ENCODE measurements at places on chromosomes 12 and 14.

DNA sequence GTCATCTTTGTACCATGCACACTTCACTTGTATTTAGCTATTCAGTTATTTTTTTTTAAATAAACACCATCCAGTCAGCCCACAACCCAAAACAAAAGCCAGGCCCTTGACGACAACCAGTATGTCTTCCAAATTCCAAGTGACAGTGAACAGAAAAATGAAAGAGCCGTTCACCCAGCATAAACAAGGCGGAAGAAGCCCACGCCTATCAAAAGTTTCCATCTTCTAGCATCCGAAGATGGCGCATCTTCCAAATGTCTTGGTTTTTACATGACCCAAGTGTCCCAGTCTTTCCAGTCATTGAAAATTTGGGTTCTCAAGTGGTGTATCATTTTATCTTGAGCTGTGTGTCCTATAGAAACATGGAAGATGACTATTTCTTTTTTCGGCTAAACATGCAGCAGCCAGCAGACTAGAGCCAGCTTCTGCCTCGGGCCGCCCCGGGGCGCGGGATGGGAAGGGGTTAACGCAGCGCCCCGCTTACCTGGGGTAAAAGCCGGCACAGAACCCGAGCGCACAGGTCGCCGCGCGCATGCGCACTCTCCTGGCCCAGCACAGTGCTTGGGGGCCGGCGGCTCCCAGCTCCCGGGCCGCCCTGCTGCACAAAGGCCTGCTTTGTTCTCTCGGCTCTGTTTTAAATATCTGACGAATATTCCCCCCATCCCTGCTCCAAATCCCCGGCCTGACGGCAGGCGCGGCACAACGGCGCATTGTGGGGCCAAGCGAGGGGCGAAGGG is 164.8 kb downstream of the ZFP36L1 start:
- no peak for DNase-seq

DNA sequence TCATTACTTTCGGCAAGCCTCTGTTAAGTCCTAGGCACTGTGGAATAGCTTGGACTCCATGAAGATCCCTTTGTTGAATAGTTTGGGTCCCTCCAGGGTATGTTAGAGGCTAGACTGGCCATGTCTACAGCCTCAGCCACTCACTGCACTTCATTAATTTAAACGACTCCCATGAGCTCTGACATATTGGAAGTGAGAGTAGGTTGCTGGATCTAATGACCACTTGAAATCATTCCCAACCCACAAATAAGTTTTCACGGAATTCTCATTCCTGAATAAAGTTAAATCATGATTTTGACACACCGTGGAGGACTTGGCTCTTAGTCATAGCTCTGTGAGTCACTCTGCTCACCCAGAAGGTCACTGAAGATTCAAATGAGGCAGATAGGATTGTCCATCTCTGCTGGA is 21.4 kb upstream of the APPL2 start:
- peak; percentile 76 for DNase-seq

- no peak for DNase-seq
These were observed 77.5 kb upstream of the CPSF6 start for GRCh38 chr12:69161829-69162228.

DNA sequence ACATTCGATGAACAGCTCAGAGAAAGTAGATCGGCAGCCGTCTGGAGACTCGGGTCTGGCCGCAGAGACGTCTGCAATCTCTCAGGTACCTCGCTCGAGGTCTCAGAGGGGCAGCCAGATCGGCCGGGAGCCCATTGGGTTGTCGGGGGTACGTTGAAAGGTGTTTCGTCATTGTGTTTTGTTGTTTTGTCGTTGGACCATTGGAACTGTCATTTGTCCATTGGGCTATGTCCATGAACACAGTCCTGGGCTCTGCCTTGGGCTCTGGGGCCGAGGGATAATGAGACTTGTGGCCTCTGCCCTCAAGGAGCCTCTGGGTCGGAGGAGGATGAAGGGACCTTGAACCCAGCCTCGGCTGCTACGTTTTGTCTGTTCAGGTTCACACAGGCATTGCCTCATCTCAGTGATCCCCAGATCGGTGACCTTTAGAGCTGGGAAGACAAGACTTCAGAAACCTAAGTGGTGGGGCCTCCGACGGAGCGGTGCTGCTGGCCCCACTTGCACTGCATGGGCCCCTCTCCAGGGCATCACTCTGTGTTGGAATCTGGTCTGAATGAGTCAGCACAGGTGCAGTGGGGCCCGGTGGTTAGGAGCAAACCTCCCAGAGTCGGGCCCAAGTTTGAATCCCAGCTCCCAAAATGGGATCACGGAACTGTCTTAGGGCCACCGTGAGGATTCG is 23.6 kb upstream of the MLXIP start:
- no peak for DNase-seq

GRCh38 chr14:28867571-28867970 is 101.0 kb downstream of the FOXG1 start:
- no peak for DNase-seq

DNA sequence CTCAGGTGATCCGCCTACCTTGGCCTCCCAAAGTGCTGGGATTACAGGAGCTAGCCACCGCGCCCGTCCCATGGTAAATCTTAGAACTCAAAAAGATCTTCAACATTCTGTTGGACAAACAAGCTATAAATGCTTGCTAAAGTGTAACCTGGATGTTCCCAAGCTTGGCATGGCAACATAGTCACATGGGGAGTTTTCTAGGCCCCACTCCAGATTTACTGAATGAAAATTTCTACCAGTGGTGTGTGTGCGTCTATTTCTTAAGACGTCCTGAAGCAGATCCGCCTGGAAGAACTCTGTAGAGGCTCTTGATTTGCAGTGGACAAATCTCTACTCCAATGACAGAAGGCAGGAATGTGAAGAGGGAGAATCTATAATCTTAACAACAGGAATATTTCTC is 59.9 kb downstream of the ZFYVE21 start:
- no peak for DNase-seq

DNA sequence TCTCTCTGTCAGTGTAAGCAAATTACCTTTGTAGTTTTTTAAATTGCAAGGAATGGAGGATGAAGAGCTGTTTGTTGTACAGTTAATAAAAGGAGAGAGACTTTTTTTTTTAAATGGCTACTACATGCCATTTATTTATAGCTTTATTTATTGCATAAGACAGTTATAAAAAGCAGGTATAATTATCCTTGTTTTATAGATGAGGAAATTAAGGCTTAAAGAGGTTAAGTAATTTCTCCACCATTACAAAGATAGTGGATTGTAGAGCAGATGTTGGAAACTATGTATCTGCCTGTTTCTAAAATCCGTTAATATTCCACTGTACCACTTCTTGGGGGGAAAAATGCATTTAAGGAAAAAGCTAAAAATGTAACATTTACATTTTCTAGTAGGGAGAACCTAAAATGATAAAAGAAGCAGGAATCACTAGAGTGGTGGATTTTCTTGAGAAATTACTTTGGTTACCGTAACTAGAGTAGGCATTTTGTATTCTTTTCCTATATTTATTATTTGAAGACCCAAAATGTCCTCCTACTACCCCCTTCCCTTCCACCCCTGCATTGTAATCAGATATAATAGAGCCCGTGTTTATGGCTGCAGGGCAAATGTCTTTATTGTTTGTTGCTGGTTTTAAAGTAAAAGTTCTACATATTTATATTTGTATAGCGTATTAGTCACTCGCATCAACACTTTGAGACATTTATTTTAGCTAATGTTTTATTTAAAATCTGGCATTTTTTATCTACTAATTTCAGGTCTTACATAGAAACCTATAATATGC is 2.3 kb downstream of the SNAPC1 start:
- DNase-seq, result no peak

GRCh38 chr12:46480316-46480715 is 107.7 kb upstream of the SLC38A2 start:
- DNase-seq, result no peak

DNA sequence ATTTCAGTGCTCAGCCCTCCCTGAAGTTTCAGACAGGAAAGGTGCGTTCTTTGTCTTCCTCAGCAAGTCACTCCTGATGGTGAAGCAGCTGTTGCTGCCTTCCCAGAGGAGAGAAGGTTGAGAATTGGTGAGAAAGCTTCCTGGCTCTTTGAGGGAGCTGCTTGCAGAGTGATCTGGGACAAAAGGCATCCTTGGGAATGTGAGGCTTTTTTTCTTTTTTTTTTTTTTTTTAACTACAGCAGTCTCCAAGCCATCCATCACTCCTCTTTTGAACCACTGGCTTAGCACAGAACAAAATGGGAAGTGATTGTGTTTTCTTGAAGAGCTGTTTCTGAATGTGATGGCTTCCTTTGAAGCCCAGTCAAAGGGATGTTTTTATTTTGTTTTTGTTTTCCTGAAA is 120.4 kb upstream of the LRIG3 start:
- DNase-seq, result peak; percentile 95

GRCh38 chr14:64725879-64726584 is 21.8 kb downstream of the PLEKHG3 start:
- no peak for DNase-seq

DNA sequence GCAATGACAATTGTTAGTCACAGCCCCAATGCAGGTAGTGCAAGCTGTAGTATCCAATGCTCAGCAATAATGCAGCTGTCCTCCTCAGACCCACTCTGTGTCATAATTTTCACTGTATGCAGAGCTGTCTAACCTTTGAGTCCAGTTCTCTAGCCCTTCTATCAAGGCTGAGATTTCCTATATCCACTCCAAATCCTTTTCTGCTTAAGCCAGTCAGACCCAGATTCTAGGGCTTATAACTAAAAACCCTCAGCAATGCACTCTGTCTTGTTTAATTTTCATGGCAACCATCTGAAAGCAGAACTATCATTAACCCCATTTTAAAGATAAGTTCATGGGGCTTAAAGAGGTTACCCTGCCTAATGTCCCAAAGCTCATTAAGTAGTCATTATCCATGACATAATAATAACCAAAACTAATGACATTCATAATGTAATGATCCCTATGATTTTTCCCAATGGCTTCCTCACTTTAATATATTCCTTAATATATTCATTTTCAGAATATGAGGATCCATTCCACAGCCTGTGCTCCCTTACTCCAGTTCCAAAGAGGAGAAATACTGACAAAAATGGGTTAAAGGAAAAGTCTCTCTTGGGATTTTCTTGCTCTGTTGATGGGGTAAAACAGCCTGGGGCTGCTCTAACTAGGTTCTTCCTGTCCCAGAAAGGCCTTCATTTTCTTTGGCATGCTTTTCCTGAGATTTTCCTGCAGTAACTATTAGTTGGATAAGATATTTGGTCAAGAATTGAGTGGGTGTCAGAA is 29.5 kb downstream of the TXNDC16 start:
- no peak for DNase-seq

DNA sequence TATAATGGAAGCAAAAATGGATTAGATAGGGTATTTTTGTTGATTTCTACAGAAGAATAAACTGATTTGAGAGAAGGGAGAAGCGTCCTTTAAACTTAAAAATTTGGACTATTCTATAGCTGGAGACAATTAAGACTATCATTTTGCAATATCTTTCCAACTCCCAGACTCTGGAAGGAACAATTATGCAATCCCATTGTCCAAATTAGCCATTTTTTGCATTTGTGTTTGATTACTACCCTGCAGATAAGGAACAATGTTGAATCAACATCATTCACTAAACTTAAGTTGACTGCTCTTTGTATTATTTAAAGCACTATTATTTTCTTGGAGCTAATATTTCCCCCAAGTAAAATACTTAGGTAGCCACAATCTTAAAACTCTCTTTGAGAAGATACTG is 34.8 kb upstream of the SELPLG start:
- no peak for DNase-seq
